Kidney capillary endothelial cell (primary cell): ENCODE measurements at places on chromosomes 1 and 21.

- no peak for DNase-seq
Measured at GRCh38 chr1:157512036-157512969, 40.0 kb downstream of the FCRL5 start.

GRCh38 chr1:83011265-83011664 is 987.7 kb downstream of the TTLL7 start:
- DNase-seq, result no peak

GRCh38 chr21:39632796-39633442 is 20.2 kb downstream of the B3GALT5 start:
- DNase-seq, result peak; percentile 30

DNA sequence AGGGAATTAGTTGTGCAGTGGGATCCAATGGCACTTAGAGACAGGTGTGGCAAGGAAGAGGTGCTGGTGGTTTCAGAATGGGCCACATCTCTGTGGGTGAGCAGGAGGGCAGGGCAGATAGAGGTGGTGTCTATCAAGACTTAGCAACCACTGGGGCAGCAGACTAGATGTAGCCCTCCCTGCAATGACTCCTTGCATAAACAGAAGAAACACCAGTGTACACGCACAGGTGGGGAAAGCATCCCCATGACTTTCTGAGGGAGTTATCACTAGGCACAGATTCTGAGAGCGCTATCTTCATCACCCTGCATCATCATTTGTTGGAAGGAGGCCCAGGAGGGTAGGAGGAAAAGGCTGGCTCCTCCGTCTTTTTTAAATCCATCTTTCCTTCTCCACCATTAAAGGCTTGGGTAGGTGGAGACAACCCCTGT is 58.4 kb downstream of the PLXNA2 start:
- DNase-seq, result no peak

DNA sequence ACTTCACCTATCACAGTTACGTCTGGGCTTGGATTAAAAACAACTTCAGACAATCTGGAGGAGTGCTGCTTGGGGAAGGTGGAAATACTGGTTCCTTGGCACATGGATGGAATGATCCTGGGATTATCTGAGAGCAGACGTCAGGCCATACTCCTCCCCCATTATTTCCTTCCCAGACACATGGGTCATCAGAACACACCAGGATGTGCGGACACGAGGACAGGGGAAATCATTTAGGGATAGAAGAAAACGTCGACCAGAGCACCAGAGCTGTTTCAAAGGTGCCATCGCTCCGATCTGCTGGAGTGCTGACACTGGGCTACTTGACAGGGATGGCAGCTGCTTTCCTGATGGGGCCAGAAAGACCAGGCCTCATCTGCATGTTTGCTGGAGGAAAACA is 31.8 kb upstream of the ANGPTL7 start:
- DNase-seq, result no peak

DNA sequence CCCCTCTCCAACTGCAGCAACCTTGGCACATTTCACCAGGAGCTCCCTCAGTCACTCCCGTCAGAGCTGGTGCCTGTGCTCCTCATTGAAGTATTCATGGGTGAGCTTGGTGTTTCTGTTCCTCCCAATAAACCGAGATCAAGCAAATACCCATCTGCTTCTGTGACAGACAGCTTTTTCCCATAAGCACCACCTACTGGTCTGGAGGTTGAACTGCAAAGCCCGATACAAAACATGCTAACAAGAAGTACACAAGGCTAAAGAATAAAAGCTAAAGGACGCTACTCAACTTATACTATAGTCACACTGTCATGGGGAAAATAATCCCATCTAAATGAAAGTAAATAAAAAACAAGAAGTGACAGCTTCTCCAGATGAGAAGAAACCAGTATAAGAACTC is 111.9 kb upstream of the C21orf91 start:
- no peak for DNase-seq

DNA sequence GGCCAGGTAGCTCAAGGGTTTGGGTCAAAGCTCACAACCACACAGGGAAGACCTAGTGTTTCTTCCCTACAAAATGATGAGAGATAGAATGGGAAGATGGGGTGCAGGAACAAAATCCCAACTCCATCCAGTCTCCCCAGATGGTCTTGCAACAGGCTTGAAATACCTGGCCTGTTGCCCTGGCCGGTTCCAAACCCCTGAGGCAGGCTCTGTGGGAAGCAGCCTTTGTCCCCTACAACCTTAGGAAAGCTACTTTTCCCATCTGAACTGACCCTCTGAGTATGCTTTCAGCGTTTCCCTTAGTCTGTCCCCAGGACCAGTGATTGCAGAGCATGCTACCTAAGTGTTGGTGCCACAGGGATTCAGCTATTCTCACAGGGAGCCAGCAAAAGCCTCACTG is 104.0 kb downstream of the GDAP2 start:
- DNase-seq, result no peak

- DNase-seq, result no peak
Measured at GRCh38 chr1:222886194-222886854, 71.5 kb downstream of the DISP1 start.

DNA sequence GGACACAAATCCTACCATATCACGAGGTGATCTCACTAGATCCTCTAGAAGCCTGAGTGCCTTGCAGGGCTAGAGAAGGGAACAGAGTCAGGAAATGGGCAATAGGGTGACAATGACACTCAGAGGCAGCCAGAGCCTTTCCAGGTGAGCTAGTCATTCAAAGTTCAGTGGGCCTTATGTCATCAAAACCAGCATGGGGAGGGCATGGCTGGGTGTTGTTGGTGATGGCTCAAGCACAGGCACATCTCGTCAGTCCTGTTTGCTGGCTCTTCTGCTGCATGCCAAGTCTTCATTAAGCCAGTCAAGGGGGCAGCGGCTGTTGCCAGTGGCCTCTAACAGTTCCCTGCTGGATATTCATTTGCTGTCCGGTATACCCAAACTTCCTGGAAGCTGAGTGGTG is 99.6 kb upstream of the USP24 start:
- no peak for DNase-seq

DNA sequence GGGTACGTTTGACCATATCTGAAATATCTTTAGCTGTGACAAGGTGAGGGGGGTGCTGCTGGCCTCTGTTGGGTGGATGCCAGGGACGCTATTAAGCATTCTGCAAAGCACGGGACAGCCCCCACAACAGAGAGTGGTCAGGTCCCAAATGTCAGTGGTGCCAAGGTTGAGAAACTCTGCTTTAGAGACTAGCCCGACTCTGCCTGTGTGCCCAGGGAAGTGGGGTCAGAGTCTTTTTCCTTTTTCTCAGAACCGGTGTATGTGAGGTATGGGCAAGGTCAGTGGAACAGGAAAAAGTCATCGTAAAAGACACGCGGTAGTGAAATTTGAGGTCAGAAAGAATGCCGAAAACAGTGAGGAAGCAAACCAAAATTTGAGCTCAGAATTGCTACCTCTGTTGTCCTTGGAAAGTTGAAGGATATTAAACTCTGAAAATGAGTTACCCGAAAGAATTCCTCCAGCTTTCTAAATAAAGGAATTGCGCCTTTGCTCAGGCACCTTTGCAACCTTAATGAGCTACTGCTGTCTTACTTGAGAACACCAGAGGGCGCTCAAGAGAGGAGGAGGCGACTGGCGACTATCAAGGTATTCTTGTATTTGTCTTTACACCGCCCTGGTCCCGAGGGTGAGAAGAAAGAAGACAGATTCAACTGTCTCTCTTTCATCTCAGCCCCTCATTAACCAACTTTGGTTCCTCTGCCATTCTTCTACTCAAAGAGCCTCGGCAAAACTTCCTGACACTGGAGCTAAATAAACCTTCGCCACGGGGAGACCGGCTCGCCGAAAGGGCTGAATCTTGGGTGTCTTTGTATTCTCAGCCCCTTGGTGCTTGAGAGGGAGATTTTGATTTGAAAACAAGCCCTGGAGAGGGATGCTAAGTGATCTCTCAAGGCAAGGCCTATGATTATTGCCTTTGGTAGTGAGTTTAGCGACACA is 85.4 kb upstream of the OLIG2 start:
- peak; percentile 42 for DNase-seq

DNA sequence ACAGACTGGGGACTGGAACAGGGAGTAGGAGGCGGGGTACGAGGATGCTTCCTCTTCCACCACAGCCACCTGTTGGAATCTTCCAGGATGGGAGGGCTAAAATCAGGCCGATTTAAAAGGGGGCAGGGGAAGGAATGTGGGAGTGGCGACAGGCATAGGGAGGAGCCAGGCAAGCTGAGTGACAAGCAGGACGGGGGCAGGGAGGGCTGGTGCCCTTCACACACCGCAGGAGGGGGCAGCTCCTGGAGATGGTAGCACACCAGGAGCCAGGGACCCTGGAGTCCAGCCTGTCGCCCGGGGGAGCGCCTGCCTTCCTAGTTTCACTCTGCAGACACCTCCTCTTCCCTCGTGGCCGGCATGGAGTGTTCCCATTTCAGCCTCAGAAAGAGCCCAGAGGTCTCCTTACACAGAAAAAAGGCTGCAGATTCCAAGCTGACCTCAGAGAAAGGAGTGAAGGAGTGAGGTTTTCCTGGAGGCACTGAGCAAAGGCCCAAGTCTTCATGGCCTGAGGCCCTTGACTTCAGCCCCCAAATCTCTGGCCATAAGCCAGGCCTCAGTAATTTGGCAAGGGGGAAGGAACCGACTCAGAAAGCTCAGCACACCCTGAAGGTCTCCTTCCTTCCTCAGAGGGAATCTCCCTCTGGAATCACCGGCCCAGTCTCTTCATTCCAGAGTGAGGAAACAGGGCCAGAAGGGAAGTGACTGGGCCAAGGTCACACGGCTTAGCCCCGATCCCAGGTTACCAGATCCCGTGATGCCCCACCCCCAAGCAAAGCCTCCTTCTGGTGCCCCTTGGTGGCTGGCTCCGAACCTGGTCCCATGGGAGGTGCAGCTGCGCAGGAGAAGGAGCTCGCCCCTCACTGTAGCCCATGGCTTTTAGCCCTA is 8.1 kb downstream of the BLACAT1 start:
- no peak for DNase-seq

- no peak for DNase-seq
Measured at GRCh38 chr1:22721122-22721873, 10.7 kb downstream of the EPHB2 start.

DNA sequence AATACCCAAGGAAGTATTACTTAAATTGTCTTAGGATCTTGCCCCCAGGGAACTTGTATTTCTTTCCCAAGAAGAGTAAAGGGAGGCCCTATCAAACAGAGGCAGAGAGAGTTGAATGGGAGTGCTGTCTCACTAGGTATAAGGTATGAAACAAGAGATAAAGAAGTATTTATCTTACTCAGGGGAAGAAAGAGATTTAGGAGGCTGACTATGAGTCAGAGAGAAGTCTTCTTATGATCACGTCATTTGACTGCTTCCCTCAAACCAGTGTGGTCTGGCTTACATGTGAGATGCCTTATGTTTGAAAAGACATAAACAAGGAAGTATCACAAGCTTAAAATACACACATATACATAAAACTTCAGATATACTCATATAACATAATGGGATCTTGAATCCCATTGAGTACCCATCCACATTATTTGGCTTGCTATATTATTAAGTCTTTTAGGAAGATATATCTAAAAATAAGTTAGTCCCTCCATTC is 29.6 kb downstream of the DUSP10 start:
- DNase-seq, result no peak

- DNase-seq, result no peak
Measured at GRCh38 chr1:71232786-71233185, 152.0 kb upstream of the ZRANB2 start.

DNA sequence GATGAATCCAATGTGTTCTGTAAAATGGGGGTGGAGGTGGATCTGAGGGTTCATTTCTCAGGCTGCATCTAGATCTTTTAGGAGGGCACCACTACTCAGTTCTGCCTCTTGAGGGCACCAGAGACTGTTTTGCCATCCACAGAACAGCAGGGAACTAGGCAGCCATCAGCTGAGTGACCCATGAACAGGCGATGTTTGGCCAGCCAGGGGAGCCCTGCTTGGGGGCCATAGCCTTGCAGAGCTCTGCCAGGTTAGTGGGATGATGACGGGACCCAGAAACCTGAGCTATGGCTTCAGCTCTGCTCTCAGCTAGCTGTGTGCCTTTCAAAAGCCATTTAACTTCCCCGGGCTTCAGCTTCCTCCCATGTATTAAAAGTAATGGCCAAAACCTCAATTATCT is 13.4 kb upstream of the NOS1AP start:
- DNase-seq, result peak; percentile 75

- no peak for DNase-seq
Measured at GRCh38 chr1:117673405-117673804, 67.6 kb downstream of the TENT5C start.

DNA sequence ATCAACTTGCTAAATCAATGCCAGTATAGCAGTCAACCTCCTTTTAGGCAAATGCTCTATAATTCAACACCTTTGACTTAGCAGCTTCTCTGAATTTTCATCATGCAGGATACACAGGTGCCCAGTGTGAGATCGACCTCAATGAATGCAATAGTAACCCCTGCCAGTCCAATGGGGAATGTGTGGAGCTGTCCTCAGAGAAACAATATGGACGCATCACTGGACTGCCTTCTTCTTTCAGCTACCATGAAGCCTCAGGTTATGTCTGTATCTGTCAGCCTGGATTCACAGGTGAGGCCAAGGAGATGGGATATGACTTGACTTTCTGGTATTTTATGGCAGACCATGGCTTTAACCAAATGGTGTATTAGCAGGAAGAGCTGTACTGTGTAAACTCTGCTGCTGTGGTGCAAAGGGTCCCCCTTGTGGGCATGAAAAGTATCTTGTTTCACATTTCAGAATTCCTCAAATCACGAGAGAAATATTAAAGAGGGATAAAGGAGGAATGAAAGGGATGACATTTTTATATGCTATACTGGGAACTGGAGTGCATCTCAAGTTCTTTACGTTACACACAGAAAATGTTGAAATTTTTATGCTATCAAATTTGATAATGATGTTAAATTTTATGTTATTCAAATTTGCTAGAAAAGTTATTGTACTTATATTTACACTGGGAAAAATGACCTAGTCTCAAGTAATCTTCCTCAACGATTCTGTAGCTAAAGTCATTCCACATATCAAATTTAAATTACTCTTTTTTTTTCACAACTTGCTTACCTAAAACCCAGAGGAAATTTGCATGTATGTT is 88.9 kb downstream of the CRB1 start:
- DNase-seq, result peak; percentile 33

- DNase-seq, result peak; percentile 93
Measured at GRCh38 chr1:88891318-88891950, at the start of gene GTF2B. GTF2B (minus strand) TSS chr1:88891567; CDS start chr1:88891499, 68 bp downstream.

DNA sequence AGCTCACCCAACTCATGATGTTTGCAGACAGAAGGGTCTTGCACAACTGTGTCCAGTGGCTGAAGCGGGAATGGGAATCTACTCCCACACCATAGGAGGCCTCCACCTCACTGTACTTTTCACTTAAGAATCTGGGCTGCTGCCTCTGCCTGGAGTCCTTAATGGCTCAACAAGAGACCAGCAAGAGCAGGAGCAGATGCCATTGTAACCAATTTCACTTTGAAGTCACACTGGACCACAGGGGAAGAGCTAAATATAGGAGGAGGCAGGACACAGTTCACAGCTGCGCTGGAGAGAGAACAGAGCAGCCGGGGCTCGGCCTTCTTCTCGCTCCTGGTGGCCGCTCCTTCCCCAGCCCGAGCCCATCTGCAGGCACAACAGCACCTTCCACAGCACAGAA is 120.4 kb downstream of the SIPA1L2 start:
- no peak for DNase-seq
